ENCODE measurements at places on chromosomes 13 and 19. TPM values are rescaled to one million over a fixed set of nuclear protein-coding genes. Genes with fewer than 3 reads are reported as not detected.

PSPN gene
- 1.5 TPM for total RNA-seq

KLHL1 gene
- not detected for total RNA-seq

ERICH6B gene
- total RNA-seq = not detected

HNRNPM gene
- total RNA-seq = 177 TPM

CKM gene
- not detected for total RNA-seq

VAV1 gene
- 16.2 TPM for total RNA-seq

ZNF560 gene
- not detected for total RNA-seq

C5AR1 gene
- 11.6 TPM for total RNA-seq

COX6B2 gene
- total RNA-seq = not detected

DNA sequence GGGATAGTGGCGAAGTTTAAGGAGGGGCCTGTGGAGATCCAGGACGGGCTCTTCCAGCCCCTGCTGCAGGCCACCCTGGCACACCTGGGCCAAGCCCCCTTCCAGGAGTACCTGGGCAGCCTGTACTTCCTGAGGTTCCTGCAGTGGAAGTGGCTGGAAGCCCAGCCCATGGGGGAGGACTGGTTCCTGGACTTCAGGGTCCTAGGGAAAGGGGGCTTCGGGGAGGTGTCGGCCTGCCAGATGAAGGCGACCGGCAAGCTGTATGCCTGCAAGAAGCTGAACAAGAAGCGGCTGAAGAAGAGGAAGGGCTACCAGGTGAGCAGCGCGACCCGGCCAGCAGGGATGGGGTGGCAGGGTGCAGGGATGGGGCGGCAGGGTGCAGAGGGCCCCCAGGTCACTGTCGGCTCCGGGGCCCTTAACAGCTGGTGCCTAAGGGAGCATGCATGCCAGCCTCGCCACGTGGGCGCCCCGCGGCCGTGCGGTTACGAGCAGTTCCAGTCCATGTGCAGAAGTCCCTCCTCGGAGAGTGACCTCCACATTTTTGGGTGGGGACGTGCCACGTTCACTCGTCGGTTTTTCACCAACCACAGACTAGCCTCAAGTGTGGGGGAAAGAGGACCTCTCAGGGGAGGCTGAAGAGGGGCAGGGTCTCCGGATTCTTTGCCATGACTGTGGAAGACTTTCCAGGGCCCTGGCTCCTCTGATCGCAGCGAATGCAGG, 912 bp downstream of the GRK1 start:
- H3K27me3 ChIP-seq = no peaks in the 10 kb centered on the region
- no peaks in the 10 kb centered on the region for H3K4me1 ChIP-seq
- H3K36me3 ChIP-seq = no peaks in the 10 kb centered on the region
- H3K27ac ChIP-seq = no peak overlapping the region
- no peak overlapping the region for H3K4me3 ChIP-seq
- DNase-seq = no peak

DNA sequence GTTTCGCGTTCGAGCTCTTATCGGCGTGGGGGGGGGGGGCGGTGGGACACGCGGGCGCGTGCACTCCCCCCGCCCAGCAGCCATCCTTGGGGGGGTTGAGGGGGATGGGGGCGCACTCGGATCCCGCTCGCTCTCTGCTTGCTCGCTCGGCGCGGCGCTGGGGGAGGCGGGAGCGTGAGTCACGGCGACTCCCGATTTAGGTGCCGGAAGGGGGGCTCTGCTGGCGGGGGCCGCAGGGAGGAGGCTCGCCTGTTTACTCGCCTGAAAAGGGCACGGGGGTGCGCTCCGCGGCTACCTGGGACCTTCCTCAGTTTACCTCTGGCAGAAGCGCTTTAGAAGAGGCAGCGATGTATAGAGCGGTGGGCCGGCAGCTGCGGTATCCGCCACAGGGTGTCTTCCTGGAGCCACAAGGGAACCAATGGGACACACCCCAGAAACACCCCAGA, 1.1 kb upstream of the PDE4A start:
- H3K27ac ChIP-seq = no peak overlapping the region
- no peaks in the 10 kb centered on the region for H3K27me3 ChIP-seq
- H3K4me1 ChIP-seq = peaks cover 60% of the 10 kb centered on the region

- H3K36me3 ChIP-seq = no peaks in the 10 kb centered on the region
- DNase-seq = no peak
- H3K27me3 ChIP-seq = no peaks in the 10 kb centered on the region
- no peak overlapping the region for H3K27ac ChIP-seq
Observed at GRCh38 chr13:34345258-34345965, 527.5 kb downstream of the RFC3 start.

- no peak overlapping the region for H3K27ac ChIP-seq
- H3K27me3 ChIP-seq = no peaks in the 10 kb centered on the region
- H3K4me3 ChIP-seq = no peak overlapping the region
- no peaks in the 10 kb centered on the region for H3K4me1 ChIP-seq
Observed at GRCh38 chr13:91406619-91407018, 8.2 kb downstream of the GPC5 start.

DNA sequence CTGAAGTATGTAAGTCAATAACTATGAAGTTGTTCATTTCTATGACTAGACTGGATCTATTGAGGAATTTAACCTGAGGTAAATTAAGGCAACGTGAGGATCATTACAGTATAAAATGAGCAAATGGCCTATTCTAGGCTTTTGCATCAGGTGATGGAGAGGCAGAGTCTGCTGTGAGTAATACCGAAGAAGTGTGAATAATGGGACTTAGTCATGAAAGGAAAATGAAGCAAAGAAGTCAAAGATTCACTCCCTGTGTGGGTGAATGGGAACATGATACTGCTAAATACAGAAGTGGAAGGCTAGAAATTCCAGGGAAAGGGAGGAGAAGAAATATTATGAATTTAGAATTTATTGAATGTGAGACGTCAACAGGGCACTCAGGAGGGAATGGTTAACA, 774.1 kb downstream of the LIG4 start:
- DNase-seq = no peak
- H3K27ac ChIP-seq = no peak overlapping the region
- H3K36me3 ChIP-seq = no peaks in the 10 kb centered on the region
- H3K4me3 ChIP-seq = no peak overlapping the region

DNA sequence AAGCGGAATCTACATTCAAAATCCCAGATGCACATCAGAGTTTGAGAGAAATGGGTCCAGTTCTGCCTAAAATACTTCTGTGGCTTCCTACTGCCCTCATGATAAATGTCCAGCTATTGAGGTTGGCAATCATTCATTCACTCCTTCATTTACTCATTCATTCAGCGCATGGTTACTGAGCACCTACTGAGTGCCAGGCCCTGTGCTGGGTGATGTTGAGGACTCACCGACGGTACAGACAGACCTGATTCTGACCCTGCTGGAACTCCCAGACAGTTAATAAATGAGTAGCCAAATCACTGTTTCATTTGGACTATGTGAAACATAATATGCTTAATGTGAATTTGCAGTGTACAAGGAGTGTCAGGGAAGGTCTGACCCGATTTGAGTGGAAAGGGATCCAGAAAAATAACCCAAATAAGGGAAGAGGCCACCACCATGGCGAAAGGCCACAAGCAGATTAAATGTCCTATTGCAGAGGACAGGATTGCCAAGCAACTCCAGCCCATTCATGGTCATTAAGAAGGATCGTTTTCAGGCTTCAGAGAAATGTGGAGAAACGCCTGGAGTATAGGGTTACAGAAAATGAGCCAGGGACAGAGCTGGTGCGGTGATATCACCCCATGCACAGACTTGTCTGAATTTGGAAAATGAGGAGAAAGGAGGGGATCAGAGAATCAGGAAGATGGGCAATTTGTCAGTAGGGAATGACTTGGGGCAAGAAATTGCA, 20.5 kb downstream of the DYRK1B start:
- peaks cover 17% of the 10 kb centered on the region for H3K36me3 ChIP-seq
- H3K4me3 ChIP-seq = no peak overlapping the region
- DNase-seq = no peak

Measured in tibial nerve (tissue), 4 donors.